ENCODE measurements at places on chromosomes 6 and 20. TPM values are rescaled to one million over a fixed set of nuclear protein-coding genes. Genes with fewer than 3 reads are reported as not detected.
A peak's percentile ranks its signal among the peaks of the same experiment; 100 is the strongest.

The RUNX2 gene
- total RNA-seq = 2.5 TPM

The CRYBG1 gene
- total RNA-seq = 124 TPM

The NRM gene
- 12.7 TPM for total RNA-seq

The C6orf52 gene
- total RNA-seq = 0.84 TPM

The HRH3 gene
- not detected for total RNA-seq

The ZNF831 gene
- 0.28 TPM for total RNA-seq

The MYL9 gene
- total RNA-seq = 28.8 TPM

The ZSCAN23 gene
- total RNA-seq = 0.72 TPM

- ATAC-seq = no peak
Measured at GRCh38 chr6:99810942-99811620, 182.9 kb downstream of the MCHR2 start.

GRCh38 chr6:169709293-169709692 is 7.4 kb downstream of the C6orf120 start:
- peak; percentile 61 for ATAC-seq

GRCh38 chr20:40442181-40442963 is 246.7 kb downstream of the MAFB start:
- peak; percentile 32 for ATAC-seq

- peak; percentile 72 for ATAC-seq
Measured at GRCh38 chr20:5168651-5169396, 42.0 kb downstream of the CDS2 start.

DNA sequence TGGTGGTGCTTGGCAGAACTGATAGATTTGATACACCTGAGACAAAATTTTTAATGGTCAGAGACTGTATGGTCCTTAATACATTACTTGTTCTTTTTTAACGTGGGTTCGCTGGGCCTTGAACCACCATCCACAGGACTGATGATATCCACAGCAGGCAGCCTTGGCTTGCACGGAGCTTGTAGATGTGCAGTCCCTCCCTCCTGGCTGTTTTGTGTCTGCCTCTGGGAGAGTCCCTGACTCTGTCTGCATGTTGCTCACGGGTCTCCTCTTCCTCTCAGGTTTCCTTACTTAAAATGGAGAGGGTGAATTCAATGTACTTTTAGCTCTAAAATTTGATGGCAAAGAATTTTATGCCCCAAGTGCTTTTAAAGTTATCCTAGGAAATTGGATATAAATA is 17.5 kb downstream of the KIF25 start:
- no peak for ATAC-seq

DNA sequence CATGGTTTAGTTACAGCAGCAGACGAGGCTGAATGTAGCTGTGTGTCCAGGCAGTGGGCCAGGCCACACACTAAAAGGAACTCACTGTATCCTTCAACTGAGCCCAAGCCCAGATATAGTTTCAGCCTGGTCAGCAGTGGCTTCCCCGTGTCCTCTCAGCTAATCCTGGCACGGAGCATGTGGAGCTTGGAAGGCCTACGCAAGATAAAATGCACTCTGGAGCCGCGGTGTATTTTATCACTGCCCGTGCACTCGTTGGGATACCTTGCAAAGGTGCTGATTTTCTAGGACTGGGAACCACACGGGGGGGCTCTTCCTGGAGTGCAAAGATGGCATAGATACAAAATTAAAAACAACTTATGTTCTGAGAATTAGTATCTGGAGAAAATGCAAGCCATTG is 48.4 kb upstream of the IYD start:
- ATAC-seq = no peak

DNA sequence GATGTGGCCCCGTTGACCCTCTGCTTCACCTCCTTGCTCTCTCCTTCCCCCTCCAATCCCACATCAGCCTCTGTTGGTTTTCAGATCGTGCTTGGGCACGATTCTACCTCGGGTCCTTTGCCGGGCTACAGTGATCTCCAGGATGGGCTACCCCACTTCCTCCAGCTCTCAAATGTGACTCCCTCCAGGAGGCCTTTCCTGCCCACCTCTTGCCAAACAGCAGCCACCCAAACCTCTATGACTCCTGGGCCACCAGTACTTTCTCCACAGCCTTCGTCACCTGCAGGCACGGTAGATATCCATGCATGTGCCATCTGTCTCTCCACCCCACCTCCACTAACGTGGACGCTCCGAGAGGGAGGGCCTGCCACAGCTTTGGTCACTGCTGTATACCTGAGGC is 55.9 kb upstream of the NXT1 start:
- ATAC-seq = no peak

DNA sequence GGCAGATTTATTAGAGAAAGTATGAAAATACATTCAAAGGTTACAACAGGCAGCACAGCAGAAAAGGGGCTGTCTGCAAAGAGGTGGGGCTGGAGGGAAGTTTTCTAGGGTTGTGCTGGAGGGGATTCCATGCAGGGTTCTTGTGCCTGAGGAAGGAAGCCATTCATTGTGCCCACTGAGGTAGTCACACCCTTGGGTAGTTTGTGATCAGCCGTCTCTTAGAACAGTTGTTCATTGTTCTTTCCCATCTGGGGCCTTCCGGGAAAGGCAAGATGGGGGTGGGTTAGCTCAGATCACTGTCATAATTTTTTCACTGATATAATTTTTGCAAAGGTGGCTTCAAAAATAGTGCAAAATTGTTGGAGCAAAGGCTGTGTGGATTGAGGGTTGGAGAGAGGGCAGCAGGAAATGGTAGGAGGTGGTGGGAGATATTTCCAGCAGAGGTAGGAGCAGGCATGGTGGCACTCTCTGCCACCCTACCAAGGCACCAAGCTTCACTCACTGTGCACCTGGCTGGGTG is 80.5 kb upstream of the GPR6 start:
- ATAC-seq = no peak

DNA sequence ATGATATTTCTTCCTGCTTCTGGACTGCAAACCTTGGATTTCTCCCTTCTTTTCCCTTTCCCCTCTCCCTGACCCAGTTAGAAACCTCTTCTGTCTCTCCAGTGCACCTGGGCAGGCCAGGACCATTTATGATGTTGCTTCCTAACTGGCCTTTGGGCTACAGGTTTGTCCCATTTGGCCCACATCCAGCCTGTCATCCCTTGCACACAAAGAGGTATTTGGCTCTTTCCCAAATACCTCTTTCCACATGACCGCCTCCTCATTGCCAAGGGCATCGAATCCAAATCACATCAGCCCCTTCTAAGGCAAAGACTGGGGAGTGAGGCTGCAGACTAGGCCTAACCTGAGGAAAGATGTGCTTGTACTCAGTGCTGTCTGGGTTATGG is 13.6 kb downstream of the FGD2 start:
- ATAC-seq = no peak

DNA sequence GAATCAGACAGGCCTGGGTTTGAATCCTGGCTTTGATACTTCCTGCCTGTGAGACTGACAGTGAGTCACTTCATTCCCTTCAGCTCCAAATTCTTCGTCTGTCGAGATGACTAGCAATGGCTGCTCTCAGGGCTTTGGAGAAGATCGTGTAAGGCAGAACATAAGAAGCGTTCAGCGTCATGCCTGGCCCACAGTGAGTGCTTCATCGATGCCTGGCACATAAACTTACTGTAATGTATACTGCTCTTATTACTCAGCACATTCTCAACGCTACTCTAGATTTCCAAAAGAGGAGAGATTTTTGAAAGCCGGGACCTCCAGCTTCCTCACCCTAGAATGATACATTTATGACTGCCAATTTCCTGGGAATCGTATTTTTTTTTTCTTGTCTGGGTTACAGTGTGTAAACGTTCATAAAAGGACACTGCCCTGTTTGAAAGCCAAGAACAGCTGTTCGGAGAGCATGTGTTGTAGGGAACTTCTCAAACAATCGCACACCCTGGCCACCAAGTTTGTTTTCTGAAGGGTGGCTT is 16.2 kb upstream of the BCAS1 start:
- ATAC-seq = no peak

DNA sequence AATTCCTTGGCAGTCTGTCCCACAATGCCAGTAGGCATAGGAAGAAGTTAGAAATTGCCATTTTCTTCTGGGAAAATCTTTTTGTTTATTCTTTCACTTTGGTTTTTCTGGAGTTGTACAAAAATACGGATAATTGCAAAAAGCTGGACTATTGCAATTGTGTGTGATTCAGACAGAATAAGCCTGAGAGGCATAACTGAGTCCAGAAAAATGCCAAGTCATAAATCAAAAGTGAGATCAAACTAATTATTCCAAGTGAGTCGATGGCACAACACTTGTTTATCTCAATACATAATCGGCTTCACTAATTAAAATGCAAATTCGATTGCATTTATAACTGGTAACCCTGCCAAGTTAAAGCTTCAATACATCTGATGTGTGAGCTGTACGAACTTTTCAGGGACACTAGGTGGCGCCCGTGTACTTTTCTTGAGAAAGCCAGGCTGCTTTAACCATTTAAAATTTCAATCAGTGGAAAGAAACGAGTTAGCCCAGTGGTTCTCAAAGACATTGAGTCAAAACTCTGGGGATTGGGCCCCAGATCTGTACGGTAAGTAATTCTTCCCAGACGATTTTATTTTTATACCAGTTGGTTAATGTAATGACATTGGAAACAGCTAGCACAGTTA is 102.6 kb downstream of the LAMP5 start:
- ATAC-seq = peak; percentile 70

DNA sequence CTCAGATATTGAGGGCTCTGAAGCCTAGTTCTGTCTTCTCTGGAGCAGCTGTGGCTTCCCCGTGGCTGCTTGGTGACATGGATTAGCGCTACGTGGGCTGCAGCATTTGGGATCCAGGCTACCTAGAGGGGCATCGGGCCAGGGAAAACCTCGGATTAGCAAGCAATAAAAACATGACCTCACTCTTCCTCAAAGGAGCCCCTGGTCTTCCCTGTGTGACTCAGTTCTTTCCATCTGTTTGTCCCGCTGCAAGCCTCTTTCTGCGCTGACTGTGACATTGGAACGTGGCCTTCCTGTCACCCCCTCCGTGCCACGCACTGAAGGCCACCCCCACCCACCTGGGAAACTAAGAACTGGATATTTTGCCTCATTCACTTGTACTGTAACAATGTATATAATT is 3.6 kb downstream of the MRGBP start:
- no peak for ATAC-seq

- ATAC-seq = no peak
Measured at GRCh38 chr6:134934793-134935485, 15.0 kb downstream of the ALDH8A1 start.

- no peak for ATAC-seq
Measured at GRCh38 chr6:100518588-100518987, 53.9 kb upstream of the SIM1 start.

DNA sequence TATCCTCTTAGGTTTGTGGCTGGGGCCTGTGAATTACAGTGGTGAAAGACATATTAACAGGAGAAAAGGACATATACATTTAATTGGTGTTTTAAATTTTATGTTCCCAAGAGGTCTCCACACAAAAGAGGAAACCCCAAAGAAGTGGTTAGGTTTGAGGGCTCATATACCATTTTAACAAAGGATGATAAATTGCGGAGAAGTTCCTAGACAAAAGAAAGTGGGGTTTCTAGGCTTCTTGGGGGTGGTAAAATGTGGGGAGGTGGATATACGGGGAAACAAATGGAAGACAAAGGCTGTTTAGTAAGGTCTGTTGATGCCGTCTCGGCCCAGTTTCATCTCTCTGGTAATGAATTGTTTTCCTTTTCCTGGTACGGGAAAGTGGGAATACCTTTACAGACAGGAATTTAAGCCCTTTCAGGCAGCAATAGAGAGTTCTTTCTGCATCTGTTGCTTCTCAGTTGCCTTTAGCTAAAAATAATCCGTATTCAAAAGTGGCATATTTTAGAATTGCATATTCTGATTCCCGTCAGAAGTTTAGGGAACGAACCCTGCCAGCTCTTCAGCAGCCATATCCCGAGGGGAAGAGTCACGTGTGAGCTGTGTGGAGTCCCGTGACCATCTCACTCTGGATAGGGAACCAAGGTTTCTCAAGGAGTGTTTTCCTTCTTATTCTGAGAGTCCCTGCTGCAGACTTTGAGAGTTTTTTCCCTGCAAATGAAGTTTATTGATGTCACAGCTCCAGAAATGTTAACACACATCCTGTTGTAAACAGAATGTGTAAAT is 104.4 kb downstream of the RPP40 start:
- ATAC-seq = no peak

DNA sequence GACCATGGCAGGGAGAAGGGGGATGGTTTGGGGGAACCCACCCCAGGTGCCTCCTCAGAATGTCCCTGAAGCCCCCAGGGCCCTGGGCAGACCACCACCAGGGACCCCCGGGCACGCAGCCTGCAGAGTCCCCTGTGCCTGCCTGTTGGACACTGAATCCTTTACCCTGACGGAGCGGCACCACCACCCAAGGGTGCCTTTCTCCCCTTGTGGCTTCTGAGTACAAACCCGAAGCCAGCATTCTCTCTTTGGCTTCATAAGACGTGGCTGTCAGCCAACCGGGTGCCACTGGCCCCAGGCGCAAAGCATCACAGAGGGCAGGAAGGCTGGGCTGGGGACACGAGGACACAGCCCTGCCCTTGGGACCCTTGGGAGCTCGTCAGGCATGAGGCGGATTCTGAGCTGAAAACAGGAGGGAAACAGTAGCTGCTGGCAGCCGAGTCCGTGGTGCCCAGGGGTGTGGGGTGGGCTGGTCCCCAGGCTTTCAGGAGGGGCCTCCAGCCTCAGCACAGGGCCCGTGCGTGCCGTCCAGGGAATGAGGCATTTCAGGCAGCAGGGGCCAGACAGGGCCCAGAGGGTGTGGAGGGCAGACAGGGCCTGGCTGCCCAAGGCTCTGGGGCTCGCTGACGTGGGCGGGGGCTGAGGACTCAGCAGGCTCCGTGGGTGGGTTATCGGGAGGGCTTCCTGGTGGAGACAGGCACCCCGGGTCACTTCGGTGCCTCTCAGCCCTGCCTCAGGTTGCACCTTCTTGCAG is 3.5 kb downstream of the COL9A3 start:
- no peak for ATAC-seq

- ATAC-seq = no peak
Measured at GRCh38 chr6:170114956-170115855, 175.7 kb downstream of the DLL1 start.

GRCh38 chr6:26243132-26243531 is 121.9 kb upstream of the BTN3A2 start:
- peak; percentile 94 for ATAC-seq

DNA sequence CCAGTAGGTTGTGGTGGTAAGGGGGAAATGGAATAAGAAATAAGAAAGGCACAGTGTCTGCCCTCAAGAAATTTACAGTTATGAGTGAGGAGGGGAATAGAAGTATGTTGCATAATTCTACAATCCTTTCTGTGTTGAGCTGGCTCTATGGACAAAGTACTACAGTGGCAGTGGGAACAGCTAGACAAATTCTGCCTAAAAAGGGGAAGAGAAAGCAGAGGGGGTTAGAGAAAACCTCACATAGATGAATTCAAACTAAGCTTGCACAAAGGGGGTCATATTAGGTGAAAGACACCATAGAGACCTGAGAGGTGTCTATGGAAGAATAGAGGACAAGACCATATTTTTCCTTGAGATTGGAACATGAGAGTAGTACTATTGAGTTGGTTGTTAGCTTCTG is 146.9 kb upstream of the VGLL2 start:
- no peak for ATAC-seq

Data from esophagus mucosa (tissue), 1 donor.